Activated CD4-positive, alpha-beta memory T cell treated with anti-CD3 and anti-CD28 coated beads, Interleukin-2, amount 10 ng/mL, durations not matched to agents 7 days and 5 days (primary cell): ENCODE measurements at places on chromosomes 5 and 9. TPM values are rescaled to one million over a fixed set of nuclear protein-coding genes. Genes with fewer than 3 reads are reported as not detected.
A peak's percentile ranks its signal among the peaks of the same experiment; 100 is the strongest.

DNA sequence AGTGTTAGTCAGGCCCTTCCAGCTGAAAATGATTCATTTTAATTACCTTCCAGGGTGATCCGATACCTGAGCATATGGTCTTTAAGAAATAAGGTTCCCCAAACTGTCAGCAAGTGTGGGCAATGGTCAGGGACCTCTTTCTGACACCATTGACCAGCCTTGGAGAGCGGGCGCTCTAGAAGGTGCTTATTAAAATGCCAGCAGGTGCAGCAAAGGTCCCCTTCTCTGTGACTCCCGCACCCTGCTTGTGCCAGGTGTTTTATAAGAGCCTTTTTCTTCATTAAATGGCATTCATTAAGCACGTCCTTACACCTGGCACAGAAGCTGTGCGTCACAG lies 85.3 kb downstream of the MVB12B start:
- peaks cover 30% of the 10 kb centered on the region for H3K4me1 ChIP-seq
- no peaks in the 10 kb centered on the region for H3K27me3 ChIP-seq
- H3K36me3 ChIP-seq: no peaks in the 10 kb centered on the region
- no peak for DNase-seq
- peak overlapping the region; percentile 87 for H3K27ac ChIP-seq

IFNA10 gene
- total RNA-seq: not detected

PCDHGB3 gene
- 0.25 TPM for total RNA-seq

HMCN2 gene
- total RNA-seq: not detected

DNA sequence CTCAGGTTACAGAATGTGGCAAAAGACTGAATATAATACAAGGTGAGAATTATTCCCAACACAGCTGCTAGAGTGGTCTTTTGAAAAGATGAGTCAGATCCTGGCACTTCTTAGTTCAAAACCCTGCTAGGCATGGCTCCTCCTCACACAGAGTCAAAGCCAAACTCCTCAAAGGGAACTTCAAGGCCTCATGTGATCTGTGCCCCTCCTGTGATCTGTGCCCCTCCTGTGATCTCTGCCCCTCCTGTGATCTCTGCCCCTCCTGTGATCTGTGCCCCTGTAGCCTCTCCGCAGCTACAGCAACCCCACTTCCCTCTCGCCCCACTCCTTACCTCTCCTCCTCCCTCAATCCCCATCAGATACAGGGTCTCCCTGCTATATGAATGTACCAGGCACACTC lies 525.5 kb upstream of the CCNG1 start:
- H3K27me3 ChIP-seq: no peaks in the 10 kb centered on the region
- H3K4me1 ChIP-seq: no peaks in the 10 kb centered on the region
- no peaks in the 10 kb centered on the region for H3K36me3 ChIP-seq

OCLN gene
- 1.2 TPM for total RNA-seq
